ENCODE measurements at places on chromosomes 7 and 10.

DNA sequence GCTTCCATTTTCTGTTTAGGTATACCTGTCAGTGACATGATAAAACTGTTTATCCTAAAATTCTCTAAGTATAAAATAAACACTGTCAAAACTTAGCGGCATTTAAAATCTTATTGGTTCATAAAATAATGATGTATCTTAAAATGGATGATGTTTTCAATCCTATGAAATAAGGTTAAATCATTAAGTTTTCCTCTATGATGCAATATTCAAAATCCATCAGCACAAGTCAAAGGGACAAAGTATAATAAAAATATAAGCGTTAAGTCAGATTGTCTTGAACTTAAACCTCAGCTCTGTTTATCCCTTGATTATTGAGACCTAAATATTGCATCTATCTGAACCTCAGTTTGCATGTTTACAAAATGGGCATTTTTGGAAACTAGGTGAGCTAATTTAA is 46.6 kb upstream of the NCAPG2 start:
- peaks cover 27% of the 10 kb centered on the region for H3K36me3 ChIP-seq
- no peaks in the 10 kb centered on the region for H3K27me3 ChIP-seq
- no peak overlapping the region for H3K4me3 ChIP-seq
- no peak overlapping the region for H3K27ac ChIP-seq

- peaks cover 33% of the 10 kb centered on the region for H3K27me3 ChIP-seq
- no peak overlapping the region for H3K27ac ChIP-seq
- H3K4me3 ChIP-seq = no peak overlapping the region
- H3K36me3 ChIP-seq = no peaks in the 10 kb centered on the region
- DNase-seq = no peak
- no peaks in the 10 kb centered on the region for H3K4me1 ChIP-seq
Observed at GRCh38 chr7:143953421-143953820, 1.2 kb upstream of the OR2F1 start.

- H3K27me3 ChIP-seq = no peaks in the 10 kb centered on the region
- H3K4me3 ChIP-seq = no peak overlapping the region
- peaks cover 27% of the 10 kb centered on the region for H3K4me1 ChIP-seq
- no peak for DNase-seq
- H3K27ac ChIP-seq = no peak overlapping the region
Observed at GRCh38 chr7:127782654-127783559, 130.9 kb downstream of the SND1 start.

- H3K4me3 ChIP-seq = no peak overlapping the region
- H3K27me3 ChIP-seq = no peaks in the 10 kb centered on the region
- H3K27ac ChIP-seq = peak overlapping the region; percentile 30
- peaks cover 75% of the 10 kb centered on the region for H3K4me1 ChIP-seq
- peak; percentile 30 for DNase-seq
- H3K36me3 ChIP-seq = peaks cover 50% of the 10 kb centered on the region
Observed at GRCh38 chr7:92808006-92808405, 28.4 kb downstream of the CDK6 start.

GRCh38 chr10:94344522-94345122 is 18.1 kb downstream of the NOC3L start:
- no peaks in the 10 kb centered on the region for H3K27me3 ChIP-seq
- no peak overlapping the region for H3K27ac ChIP-seq
- H3K36me3 ChIP-seq = peaks cover 45% of the 10 kb centered on the region
- no peaks in the 10 kb centered on the region for H3K4me1 ChIP-seq

- no peak overlapping the region for H3K27ac ChIP-seq
- DNase-seq = peak; percentile 69
- peaks cover 16% of the 10 kb centered on the region for H3K4me1 ChIP-seq
- no peaks in the 10 kb centered on the region for H3K36me3 ChIP-seq
- no peak overlapping the region for H3K4me3 ChIP-seq
- H3K27me3 ChIP-seq = no peaks in the 10 kb centered on the region
Observed at GRCh38 chr10:122515588-122516231, 44.8 kb upstream of the DMBT1 start.

DNA sequence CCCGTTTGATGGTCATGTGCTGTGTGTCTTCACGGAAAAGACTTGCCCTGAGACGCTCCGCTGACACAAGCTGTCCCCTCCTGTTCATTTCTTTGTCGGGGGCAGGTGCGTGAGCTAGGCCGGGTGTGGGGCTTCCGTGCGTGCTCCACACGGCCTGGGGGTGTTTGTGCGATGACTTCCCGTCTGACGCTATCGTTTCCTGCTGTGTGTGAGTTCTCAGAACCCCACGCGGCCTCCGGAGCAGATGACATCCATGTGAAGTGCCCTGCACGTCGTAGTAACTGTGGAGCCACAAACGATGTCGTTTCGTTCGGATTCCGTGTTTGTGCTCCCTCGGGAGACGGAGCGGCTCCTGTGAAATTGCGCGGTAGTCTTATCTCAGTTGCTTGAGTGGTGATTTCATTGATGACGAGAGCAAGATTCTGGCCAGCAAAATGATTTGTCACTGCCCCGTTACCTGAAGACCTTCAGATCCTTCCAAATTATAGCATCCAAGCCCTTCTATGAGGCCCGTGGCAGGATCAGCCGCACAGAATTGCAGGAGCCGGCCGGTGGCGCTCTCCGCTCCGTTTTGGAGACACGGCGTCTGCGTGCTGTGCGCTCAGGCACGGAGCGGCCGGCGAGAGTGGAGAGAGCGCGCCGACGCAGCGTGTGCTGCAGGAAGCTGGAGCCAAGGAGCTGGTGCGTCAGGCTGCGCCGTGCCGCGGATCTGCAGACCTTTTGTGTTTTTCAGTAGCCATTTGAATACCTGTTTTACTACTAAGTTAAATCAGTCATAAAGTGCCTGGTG is 94.9 kb downstream of the NKX6-2 start:
- no peak overlapping the region for H3K4me3 ChIP-seq
- no peaks in the 10 kb centered on the region for H3K4me1 ChIP-seq
- no peak overlapping the region for H3K27ac ChIP-seq
- DNase-seq = no peak

DNA sequence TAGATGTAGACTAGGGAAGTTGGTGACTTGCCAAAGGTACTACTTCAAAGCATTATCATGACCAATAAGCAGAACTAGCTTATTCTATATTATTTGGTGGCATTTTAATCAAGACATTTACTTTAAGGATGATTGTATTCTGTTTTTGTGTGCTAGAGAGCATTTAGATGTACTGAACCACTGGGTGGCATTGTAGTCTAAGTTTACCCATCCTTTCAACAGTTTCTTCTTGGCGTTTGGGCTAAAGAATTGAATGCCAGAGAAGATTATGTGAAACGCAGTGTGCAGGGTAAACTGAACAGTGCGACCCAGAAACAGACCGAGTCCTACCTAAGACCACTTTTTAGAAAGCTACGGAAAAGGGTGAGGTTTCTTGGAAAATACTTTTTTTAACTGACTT is 26.8 kb downstream of the PRPF18 start:
- H3K27ac ChIP-seq = no peak overlapping the region
- no peak overlapping the region for H3K4me3 ChIP-seq
- H3K4me1 ChIP-seq = no peaks in the 10 kb centered on the region
- no peaks in the 10 kb centered on the region for H3K27me3 ChIP-seq

GRCh38 chr10:102927311-102928010 is 9.4 kb downstream of the CNNM2 start:
- H3K4me1 ChIP-seq = peaks cover 23% of the 10 kb centered on the region
- H3K36me3 ChIP-seq = peaks cover 8% of the 10 kb centered on the region
- no peaks in the 10 kb centered on the region for H3K27me3 ChIP-seq
- peak; percentile 25 for DNase-seq
- no peak overlapping the region for H3K4me3 ChIP-seq

- H3K36me3 ChIP-seq = peaks cover 33% of the 10 kb centered on the region
- H3K4me1 ChIP-seq = peaks cover 41% of the 10 kb centered on the region
- no peaks in the 10 kb centered on the region for H3K27me3 ChIP-seq
- H3K4me3 ChIP-seq = no peak overlapping the region
- DNase-seq = no peak
Observed at GRCh38 chr7:127770885-127771284, 118.9 kb downstream of the SND1 start.

DNA sequence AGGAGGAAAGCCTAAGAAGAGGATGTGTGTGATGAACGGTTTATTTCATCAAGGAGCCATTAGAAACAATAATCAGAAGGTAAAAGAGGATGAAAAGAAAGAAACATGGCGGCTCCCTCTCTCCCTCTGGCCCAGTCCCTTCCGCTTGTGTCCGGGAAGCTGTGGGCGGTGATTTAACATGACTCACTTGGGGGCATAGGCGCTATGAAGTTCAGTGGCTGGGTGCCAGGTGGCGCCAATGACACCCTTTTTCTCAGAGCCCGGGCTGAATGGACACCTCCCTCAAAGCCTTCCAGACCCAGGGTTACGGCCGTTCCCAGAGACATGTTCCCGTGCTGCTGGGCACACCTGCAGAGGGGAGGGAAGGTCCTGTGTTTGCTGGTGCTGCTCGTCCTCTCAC is 244.0 kb downstream of the SKAP2 start:
- H3K27ac ChIP-seq = no peak overlapping the region
- H3K36me3 ChIP-seq = no peaks in the 10 kb centered on the region

- DNase-seq = no peak
- H3K27me3 ChIP-seq = no peaks in the 10 kb centered on the region
- H3K27ac ChIP-seq = no peak overlapping the region
- no peak overlapping the region for H3K4me3 ChIP-seq
- peaks cover 45% of the 10 kb centered on the region for H3K36me3 ChIP-seq
Observed at GRCh38 chr10:114131094-114131493, 42.9 kb downstream of the CCDC186 start.

- H3K4me1 ChIP-seq = peaks cover 12% of the 10 kb centered on the region
- no peaks in the 10 kb centered on the region for H3K36me3 ChIP-seq
- no peak overlapping the region for H3K4me3 ChIP-seq
- DNase-seq = no peak
- H3K27ac ChIP-seq = no peak overlapping the region
- no peaks in the 10 kb centered on the region for H3K27me3 ChIP-seq
Observed at GRCh38 chr10:70321897-70322890, 38.4 kb upstream of the NPFFR1 start.

GRCh38 chr7:31122649-31123058 is 70.5 kb downstream of the ADCYAP1R1 start:
- no peaks in the 10 kb centered on the region for H3K36me3 ChIP-seq
- H3K4me1 ChIP-seq = no peaks in the 10 kb centered on the region
- DNase-seq = peak; percentile 67
- H3K27ac ChIP-seq = no peak overlapping the region
- H3K27me3 ChIP-seq = peaks cover 4% of the 10 kb centered on the region

DNA sequence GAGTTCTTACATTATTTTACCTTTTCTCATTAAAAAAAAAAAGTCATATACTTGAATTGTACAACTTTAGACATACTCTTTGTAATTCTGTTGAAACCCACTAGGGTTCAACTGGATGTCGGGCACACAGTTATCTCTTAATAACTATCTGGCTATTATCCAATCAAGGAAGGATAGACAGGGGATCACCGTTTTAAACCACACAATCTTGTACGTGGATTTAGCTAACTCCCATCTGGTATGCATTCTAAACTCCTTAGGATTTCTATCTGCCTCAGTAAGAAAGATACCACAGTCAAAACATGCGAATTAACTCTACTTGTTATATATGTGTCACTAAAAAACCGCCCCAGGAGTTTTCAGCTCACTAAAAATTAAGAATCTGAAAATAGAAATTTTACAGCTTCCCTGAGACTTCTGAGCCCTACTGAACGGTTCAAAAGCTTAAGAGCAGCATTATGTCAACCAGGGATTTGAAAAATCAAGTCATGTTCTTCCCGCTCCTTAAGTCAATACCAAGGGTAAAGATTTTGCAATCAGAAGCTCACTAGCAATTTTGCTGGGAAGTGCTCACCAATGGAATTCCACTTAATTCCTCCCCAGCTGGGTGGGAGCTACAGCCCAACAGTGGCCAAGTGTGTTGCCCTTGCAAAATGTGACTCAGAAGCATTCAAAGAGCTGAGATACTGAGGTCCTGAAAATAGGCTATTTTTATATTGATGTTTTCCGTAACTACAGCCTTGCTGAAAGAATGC is 267.0 kb downstream of the FRMD4A start:
- H3K27me3 ChIP-seq = peaks cover 3% of the 10 kb centered on the region
- no peaks in the 10 kb centered on the region for H3K4me1 ChIP-seq
- H3K36me3 ChIP-seq = no peaks in the 10 kb centered on the region
- H3K4me3 ChIP-seq = no peak overlapping the region
- DNase-seq = no peak

DNA sequence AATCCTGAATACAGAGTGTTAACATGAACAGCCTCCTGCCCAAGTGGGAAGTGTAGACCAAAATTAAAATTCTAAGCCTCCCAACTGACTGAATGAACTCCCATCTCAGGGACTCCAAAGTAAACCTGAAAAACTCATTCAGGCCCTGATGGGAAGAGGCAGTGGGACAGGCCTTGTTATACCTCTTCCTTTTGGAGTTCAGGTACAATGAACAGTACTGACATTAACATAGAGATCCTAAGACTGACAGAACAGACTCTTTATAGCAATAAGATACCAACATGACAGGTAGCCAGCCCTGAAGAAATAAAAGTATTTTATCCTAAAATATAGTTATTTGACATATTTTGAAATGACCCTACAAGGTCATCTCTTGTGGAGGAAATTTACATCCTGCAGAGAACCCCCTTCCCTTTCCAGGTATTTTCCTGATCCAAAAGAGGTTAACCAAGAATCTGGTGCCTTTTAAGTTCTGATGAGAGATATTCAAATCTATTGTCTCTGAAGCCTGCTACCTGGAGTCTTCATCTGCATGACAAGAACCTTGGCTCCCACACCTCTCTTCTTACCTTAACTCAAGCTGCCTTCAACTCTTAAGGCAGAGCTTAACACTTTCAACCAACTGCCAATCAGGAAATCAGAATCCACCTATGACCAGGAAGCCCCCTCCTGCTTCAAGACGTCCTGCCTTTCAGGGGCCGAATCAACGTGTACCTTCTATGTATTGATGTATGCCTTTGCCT is 103.3 kb upstream of the PFKP start:
- H3K27me3 ChIP-seq = peaks cover 4% of the 10 kb centered on the region
- no peak for DNase-seq
- H3K4me1 ChIP-seq = no peaks in the 10 kb centered on the region
- no peak overlapping the region for H3K27ac ChIP-seq

DNA sequence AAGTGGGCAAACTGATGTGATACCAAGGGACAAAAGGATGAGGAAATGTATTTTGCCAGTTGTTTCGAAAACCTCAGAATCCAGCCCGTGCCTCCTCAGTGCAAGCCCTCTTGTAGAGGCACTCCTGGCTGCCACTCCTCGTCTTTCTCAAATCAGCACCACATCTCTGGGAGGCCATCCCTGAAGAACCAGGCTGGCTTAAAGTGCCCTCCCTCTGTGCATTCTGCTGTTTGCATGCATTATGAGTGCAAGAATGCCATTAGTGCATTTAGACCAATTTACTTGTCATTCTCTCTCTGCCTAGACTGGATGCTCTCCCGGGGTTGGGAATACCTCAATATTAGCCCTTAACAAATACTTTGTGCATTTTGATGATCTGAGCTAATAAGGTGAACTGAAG is 19.9 kb upstream of the FAM180A start:
- H3K4me3 ChIP-seq = no peak overlapping the region
- H3K27me3 ChIP-seq = peaks cover 20% of the 10 kb centered on the region
- H3K27ac ChIP-seq = no peak overlapping the region
- H3K36me3 ChIP-seq = no peaks in the 10 kb centered on the region
- no peak for DNase-seq

DNA sequence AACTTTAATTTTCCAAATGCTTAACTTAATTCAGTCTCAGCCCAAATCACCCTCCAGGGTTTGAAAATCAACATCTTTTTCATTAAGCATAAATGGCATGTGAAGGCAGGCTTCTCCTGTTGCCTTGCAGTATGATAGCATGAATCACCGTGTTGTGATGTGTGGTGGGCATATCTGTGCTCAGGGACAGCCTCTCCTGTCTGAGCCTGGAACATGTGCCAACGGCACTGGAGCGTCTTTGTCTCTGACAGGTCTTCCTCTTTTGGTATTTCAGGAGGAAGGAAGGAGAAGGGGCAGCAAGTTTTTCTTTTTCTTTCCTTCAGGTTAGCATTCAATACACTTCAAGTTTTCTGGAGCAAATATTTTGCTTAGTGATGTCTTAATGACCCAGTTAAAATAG is 57.6 kb downstream of the LRGUK start:
- H3K4me1 ChIP-seq = no peaks in the 10 kb centered on the region
- no peak overlapping the region for H3K4me3 ChIP-seq
- DNase-seq = no peak
- no peak overlapping the region for H3K27ac ChIP-seq
- no peaks in the 10 kb centered on the region for H3K36me3 ChIP-seq

Data from activated CD4-positive, alpha-beta T cell treated with anti-CD3 and anti-CD28 coated beads for 36 hours (primary cell).